Activated CD8-positive, alpha-beta memory T cell treated with anti-CD3 and anti-CD28 coated beads for 4 hours (primary cell): ENCODE measurements at places on chromosomes 11 and 22.

DNA sequence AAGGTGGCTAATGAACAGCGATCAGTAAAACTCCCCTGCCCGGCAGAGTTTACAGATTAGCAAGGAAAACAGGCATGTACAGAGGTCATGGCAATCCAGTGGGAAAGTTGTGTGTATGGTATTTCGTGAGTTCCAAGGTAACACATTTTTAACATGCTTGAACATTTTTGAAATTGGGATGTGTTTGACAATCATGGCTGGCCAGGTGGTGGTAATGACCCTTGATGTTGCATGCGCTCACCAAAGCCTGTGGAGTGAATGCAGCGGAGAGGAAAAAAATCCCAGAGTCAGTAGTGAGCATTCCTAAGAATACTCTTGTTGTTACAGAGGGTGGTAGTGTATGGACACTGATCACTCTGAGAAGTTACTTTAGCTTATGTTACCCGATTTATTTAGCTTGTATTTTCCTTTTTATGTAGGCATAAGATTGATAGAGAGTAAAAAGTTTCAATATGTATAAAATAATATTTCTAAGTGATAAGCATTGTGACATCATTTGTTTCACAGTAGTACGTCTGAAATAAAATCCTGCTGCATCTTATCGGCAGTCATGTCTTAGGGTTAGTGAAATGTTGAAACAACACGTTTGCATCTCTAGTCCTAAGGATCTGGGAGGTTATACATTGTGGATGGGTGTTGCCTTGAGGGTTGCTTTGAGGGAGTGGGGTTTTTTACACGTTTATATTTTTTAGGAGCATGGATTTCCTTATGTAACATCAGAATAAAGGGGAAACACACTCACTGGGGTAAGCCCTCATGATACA is 8.7 kb downstream of the TEAD1 start:
- DNase-seq = no peak

GRCh38 chr11:131867457-131868257 is 497.2 kb downstream of the NTM start:
- DNase-seq = no peak

DNA sequence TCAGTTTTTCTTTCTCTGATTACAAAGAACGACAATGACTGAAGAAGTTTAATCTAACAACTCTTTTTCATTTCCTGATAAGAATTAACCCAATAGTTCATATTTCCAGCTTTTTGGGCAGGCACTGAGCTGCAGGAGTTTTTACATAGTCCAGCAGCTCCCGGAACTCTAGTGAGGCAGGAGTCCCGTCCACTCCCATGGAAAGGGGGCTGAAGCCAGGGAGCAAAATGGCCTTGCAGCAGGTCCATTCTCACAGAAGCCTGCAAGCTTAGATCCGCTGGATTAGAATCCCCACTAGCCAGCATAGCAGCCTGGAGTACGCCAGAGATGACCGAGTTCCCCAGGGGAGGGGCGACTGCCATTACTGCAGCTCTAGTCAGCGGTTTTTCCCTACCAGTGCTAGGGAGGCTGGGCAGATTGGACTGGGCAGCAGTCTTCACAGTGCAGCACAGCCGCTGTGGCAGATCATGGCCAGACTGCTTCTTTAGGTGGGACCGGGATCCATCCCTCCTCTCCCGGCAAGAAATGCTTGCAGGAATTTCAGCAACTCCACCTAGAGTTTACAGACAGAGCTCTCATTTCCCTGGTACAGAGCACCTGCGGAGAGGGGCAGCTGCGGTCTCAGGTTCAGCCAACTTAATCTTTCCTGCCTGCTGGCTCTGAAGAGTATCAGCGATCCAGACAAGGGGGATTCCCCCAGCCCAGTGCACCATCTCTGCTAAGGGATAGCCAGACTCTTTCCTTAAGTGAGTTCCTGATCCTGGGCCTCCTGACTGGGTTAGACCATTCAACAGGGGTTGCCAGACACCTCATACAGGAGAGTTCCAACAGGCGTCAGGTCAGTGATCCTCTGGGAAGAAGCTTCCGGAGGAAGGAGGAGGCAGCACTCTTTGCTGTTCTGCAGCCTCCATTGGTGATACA is 742 bp upstream of the CASP4 start:
- no peak for DNase-seq

DNA sequence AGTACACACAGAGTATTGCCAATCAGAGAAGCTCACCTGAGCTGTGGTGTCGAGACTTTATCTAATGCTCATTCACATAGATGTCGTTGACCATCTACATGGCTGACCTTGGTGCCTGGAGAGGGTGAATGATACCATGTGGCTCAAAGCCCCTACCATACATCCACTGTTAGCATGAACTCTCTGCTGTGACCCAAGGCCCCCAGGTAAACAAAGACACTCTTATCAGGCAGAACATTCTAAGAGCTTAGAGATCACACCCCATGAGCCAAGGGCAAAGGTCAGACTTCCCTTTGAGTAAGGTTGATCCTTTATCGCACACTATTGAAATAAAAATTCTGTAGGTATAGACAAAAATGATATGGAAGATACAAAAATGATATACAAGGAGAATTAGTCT is 15.0 kb upstream of the PIWIL3 start:
- DNase-seq = no peak

- no peak for DNase-seq
Observed at GRCh38 chr11:1890856-1891830, 552 bp downstream of the PRR33 start.

DNA sequence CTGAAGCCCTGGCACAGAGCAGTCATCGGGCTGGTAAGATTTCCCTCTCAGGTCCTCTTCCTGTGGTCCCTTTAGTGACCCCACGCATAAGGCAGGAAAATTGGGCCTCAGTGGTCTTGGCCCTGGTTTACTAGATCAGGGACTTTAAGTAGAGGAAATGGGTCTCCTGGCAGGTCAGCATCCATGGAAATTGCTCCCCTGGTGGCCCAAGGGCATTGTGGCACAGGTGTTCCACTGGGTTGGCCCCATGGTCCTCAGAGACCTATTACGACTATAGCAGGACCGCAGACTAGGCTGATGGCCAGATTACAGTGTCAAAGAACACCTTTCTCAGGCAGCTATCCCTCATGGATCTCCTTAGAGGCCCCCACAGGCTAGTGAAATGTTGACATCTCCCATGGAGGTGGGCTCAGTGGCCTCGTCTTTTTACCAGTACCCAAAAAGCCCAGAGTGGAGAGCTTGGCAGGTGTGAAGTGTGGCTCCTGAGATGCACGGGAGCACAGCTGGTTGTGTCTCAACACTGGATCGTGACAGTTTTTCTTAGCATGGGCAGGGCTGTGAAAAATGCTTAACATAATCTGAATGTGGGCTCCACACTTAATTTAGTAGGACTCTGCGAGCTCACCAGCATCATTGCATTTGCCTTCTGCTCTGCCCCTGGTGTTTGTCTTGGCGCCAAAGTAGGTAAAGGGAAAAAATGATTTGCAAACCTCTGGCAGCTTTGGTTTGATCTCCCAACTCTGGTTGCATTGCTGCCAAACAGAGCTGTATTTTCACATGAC is 74.2 kb downstream of the ZBTB16 start:
- no peak for DNase-seq

- DNase-seq = no peak
Observed at GRCh38 chr11:73974604-73975478, 7.8 kb downstream of the UCP2 start.

DNA sequence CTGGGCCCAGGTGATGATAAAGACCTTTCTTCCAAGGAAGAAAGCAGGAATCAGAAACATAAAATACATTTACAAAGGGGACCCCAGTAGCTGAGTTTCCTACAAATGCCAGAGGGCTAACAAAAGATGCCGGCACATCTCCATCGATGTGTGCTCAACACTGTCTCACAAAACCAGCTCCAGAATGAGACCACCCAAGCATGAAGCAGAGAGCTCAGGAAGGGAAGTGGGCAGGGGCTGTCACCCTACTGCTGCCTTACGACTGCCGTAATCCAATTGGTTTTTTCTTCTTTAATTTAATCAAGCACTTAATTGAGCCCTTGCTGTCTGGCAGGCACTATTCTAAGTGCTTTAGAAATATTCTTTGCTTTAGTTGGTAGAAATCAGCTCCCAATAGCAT is 26.1 kb downstream of the SMCO4 start:
- DNase-seq = no peak

- no peak for DNase-seq
Observed at GRCh38 chr11:42841556-42841955, 470.2 kb upstream of the API5 start.

- no peak for DNase-seq
Observed at GRCh38 chr11:85385547-85385946, 241.6 kb downstream of the DLG2 start.

DNA sequence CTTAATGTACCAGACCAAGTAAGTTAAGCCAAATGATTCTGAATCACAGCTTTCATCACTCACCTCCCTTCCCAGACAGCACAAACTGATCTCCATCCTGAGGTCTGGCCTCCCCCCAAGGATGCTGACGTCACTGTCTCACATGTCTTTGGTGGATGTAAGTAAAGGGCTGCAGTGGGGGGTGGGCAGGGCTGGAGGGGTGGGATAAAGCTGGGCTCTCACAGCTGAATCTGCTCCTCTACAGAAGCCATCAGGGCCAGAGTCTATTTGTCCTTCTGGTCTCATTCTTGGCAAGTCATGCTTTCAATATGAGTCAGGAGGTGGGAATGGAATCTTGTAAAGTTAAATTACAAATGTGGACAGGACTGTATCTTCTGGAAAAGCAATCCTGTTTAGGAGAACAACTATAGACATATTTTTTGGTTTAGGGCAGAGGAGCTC is 32.7 kb downstream of the P4HA3 start:
- DNase-seq = no peak
